Left kidney (tissue), 8 donors: ENCODE measurements at places on chromosomes 4 and X.

DNA sequence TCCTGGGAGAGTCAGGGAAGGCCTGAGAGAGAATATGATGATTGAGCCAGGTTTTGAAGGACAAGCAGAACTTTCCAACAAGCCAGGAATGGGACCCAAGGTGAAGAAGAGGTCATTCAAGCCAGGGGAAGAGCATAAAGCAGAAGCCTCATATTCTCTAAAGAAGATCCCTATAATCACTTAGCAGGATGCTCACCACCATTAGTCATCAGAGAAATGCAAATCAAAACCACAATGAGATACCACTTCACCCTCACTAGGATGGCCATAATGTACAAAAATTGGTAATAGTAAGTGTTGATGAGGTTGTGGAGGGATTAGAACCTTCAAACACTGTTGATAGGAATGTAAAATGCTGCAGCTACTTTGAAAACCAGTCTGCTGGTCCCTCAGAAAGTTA is 20.5 kb upstream of the SUPT20HL1 start:
- no peak for DNase-seq

- no peak for DNase-seq
Observed at GRCh38 chrX:150575419-150575814, 7.0 kb downstream of the MTM1 start.

DNA sequence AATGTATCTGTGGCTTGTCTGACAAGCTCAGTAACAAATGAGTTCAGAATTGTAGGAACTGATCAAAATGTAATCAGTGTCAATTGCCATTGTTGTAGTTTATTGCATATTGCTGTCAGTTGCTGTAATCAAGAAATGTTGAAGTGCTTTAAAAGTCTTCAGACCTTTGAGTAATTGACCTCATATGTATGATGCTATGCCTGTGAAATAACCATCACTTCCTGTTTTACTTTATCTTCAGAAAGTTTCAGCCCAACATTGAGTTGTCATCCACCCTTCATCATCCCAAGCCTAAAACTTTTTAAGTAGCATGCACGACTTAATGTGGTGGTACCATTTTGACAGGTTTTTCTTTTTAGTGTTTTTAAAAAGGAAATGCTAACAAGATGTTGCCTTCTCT is 212.4 kb downstream of the ARHGAP10 start:
- no peak for DNase-seq

DNA sequence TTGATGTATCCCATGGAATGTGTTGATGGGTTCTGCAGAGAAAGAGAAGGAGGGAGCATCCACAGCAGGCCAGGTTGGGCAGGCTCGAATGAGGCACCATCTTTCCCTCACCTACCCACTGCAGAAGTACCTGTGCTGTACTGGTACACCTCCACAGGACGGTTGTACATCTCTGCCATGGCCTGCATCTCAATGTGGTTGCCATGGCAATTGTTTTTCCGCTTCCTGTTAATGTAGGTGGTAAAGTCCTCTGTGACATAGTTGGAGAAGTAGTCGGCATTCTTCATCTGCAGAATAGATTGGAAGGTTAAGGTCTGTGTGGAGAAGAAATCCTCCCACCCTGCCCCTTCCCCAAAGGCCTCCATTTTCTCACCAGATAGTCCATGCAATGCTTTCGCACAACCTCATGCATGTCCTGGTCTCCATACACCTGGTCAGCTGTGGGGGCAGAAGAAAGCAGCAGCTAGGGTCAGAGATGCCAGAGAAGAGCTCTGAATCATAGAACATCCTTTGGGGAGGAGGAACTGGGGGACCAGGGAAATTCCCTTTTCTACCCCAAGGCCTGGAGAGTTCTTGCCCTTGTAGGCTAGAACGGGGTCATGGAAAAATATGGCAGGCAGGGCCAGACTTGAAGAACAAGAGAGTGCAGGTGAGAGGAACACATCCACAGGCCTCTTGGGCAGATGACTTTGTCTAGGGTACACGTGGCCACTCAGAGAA is 15.9 kb upstream of the PIM2 start:
- no peak for DNase-seq

DNA sequence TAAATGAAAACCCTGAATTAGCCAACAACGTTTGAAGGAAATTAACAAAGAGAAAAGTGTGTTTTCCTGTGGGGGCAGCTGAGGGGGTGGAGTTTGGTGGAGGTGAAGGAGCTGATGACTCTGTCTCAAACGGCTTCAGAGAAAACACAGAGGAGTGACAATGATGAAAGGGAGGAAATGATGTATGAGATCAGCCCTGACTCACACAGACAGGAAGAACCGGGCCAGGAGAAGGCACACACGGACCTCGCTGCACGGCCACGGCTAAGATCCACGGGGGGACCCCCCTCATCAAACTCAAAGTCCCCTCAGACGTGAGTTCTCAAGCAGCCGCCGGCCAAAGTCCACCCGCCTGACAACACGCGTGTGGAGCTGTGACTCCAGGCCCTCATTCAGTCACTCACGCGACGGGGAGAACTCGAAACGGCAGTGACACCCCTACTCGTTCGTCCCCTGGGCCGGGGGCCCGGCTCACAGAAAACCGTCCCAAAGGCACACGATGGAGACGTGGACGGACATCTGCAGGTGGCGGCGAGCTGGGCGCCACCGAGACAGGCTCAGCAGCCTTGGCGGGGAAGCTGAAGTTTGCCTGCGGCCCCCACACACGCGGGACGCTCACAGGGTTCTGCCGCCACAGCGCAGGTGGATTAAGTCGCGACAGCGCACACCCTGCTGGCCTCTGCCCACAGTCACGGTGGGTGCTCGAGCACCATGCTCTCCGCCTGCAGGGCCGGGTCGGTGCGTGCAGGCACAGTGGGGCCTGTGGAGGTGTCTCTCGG is 28.8 kb downstream of the PPP2R3B start:
- DNase-seq, result no peak

- DNase-seq, result no peak
Observed at GRCh38 chr4:67918428-67918827, 34.6 kb upstream of the TMPRSS11D start.

- no peak for DNase-seq
Observed at GRCh38 chr4:103144926-103145325, 45.3 kb upstream of the BDH2 start.

DNA sequence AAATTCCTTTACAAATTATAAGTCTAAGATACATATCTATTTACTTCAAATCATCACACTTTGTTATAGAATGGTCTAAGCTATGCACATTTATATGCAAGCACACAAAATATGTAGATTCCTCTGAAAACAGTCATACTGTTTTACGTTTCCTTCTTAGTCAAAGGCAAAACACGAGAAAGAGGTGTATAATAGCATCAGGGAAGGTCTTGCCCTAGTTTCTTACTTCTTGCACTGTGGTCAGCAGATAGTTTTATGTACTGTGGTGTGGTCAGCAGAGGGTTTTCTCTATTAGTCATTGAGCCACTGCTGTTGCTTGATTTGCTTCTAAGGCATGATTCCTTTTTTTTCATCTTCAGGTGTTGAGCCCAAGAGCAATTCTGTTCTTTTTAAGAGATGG is 117.7 kb downstream of the ADAM29 start:
- DNase-seq, result no peak

DNA sequence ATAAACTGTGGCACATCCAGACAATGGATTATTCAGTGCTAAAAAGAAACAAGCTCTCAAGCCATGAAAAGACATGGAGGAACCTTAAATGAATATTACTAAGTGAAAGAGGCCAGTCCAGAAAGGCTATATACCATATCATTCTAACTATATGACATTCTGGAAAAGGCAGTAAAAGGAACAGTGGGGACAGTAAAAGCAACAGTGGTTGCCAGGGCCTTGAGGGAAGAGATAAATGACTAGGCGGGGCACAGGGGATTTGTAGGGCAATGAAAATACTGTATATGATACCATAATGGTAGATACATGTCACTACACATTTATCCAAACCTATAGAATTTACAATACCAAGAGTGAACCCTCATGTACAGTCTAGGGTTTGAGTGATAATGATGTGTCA is 115.3 kb downstream of the ATP8A1 start:
- no peak for DNase-seq

DNA sequence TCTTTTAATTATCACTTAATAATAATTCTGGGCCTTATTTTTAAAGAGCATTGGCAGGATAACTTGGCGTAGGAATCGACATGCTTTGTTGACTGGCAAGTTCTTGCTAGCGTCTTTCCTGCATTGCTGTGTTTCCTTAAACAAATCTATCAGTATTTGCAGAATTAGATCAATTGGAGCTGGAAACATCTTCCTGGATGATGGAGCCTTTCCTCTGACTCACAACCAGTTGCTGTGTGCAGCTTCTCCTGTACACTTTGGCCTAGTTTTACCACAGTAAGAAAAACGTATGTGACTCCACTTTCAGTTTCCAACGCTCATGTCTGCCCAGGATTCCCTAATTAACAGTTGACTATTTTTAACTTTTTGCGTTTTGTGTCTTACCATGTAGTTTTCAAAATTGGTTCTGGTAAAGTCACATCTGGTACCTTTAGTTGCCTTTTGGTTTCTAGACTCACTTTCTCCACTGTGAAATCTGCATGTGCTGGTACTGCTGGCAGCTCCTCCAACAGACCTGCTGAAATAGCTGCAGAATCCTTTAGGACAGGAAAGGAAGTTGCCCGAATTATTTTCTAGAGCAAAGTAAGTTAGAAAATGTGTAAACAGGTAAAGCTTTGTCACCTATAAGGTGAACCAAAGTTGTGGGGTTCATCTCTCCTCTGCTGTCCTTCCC is 553.2 kb upstream of the FAT1 start:
- DNase-seq, result no peak

DNA sequence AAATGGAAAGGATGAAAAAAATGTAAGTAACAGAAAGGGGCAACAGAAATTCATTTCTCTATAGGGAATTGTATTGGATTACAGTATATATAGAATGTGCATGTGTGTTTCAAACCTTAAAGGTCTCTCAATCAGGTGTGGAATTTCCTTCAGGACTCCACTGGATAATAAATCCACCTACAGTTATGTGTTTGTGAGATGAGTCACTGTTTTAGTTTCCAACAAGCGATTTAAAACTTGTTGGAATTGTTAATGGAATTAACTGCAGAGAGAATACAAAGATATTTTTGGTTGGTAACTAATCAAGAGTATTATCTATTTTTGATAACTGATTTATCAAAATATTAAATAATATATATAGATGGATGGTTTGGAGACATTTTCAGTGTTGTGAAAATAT is 32.8 kb downstream of the CEP44 start:
- DNase-seq, result no peak

DNA sequence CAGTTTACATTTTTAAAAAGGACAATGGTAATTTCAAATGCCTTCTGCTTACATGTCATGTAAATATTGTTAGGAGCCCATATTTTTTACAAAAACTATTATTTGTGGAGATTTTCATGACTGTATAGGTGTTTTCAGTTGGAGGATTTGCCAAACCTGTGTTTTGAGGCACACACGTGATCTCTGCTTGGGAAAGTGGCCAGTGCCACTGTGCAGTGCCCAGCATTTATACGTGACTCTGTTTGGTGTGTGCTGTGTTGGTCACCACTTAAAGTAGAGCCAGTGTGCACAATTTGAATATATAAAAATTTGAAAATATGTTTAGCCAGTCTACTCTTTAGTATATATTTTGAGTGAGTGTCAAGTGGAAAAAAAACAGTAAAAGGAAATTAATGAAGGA is 26.8 kb upstream of the NAP1L5 start:
- no peak for DNase-seq

DNA sequence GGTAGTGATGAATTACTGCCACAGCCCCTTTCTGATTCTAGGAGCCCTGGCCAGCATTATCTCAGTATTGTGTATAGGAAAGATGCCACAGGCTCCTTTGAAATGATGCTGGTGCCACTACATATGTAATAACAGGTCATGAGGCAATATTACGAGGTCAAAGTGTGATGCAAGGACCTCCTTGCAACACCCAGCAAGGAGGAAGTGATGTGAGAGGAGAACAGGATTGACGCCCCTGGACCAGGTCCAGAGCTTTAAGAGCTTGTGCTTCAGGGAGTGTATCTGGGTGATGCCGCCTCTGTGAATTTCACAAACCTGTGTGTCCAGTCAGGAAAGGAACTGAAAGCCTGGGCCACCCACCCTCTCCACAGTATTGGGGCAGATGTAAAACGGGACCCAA is 261.8 kb downstream of the MID1IP1 start:
- no peak for DNase-seq

DNA sequence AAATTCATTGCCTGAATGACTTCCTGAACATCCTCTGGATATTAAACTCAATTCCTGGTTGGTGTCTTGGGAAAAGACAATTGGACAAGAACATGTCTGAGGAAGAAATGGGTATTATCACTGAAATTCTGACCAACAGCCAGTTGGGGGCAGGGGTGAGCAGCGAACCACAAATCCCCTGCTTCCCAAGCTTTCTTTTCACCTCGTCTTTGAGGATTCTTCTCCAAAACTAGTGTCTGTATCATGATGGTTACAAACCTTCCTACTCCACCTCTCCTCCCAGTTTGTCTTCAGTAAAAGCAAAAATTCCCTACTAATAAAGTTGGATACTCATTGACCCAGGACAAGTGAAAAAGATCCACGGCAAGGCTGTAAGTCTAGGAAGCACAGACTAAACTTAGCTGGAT is 48.3 kb upstream of the WDR1 start:
- no peak for DNase-seq

DNA sequence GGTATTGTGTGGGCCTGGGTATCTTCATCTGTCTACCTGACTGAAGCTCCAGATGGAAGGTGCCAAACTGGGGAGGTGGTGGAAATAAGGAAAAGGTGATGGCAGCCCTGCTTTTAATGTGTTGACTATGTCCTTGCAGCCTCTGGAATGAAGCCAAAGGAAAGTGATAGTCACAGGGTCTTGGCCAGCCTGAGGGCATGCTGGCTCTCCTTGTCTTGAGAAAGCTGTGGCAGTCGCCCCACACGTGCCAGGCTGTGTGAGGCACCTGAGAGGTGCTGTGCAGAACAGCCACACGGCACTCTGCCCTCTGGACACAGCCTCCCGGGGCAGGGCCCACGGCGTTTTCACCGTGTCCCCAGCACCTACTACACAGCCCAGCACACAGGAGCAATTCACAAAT is 77.6 kb downstream of the NAT8L start:
- no peak for DNase-seq

GRCh38 chr4:157806184-157806583 is 366.6 kb downstream of the GASK1B start:
- no peak for DNase-seq

DNA sequence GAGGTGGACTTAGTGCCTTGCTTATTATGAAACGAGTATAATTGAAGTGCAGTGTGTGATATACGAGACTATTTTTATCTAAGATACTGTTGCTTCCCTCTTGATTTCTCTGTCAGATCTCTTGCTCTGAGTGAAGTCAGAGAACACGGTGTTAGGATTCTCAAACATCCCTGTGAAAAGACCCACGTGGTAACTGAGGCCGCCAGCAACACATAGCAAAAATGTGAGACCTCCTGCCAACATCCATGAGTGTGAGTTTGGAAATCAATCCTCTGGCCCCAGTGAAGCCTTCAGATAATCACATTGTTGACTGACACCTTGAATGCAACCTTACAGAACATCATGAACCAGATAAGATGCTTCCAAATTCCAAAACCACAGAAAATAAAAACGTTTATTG is 954.4 kb downstream of the FAT4 start:
- DNase-seq, result no peak

- DNase-seq, result no peak
Observed at GRCh38 chrX:18194688-18195087, 26.0 kb downstream of the BEND2 start.
